A549 (cell line): ENCODE measurements at places on chromosomes 4 and X. TPM values are rescaled to one million over a fixed set of nuclear protein-coding genes. Genes with fewer than 3 reads are reported as not detected.

The GPR173 gene
- not detected in 3 replicates for polyA plus RNA-seq

The ANK2 gene
- 1.0 to 1.5 TPM (median 1.4 TPM) in 3 replicates for polyA plus RNA-seq

The FAM184B gene
- polyA plus RNA-seq = 0.01 to 0.04 TPM in 2 of 3 replicates, not detected in the other

The TMEM255A gene
- 0.03 TPM in 1 of 3 replicates, not detected in the others for polyA plus RNA-seq

The GSPT2 gene
- 7.7 to 9.0 TPM (median 8.4 TPM) in 3 replicates for polyA plus RNA-seq

The BMP3 gene
- not detected in 3 replicates for polyA plus RNA-seq

The CT45A8 gene
- polyA plus RNA-seq = not detected in 3 replicates

The DUSP9 gene
- 1.3 to 1.6 TPM (median 1.3 TPM) in 3 replicates for polyA plus RNA-seq

The CCNB3 gene
- polyA plus RNA-seq = 1.3 to 1.9 TPM (median 1.5 TPM) in 3 replicates

The GC gene
- not detected in 3 replicates for polyA plus RNA-seq

- no peak for DNase-seq
Observed at GRCh38 chr4:56640621-56641493, 40.2 kb downstream of the HOPX start.

- no peak for DNase-seq
Observed at GRCh38 chrX:12467321-12467720, 323.9 kb upstream of the PRPS2 start.

DNA sequence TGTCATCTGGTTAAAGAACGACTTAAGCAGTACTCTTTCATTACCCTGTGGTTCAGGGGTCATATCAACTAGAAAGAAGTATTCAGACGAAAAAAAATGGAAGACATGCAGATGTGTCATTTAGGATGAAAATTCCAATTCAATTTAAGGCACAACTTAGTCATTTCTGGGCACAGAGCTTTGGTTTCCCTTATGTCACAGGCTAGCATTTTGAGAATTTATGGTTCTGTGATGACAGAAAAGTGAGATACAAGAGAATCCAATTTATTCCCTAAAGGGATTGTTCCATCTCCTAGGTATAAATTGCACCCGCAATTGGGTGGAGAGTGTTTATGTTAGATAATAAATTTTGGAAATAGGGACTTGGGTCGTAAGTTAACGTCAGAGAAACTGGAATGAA, 306.6 kb downstream of the STK32B start:
- DNase-seq = no peak

DNA sequence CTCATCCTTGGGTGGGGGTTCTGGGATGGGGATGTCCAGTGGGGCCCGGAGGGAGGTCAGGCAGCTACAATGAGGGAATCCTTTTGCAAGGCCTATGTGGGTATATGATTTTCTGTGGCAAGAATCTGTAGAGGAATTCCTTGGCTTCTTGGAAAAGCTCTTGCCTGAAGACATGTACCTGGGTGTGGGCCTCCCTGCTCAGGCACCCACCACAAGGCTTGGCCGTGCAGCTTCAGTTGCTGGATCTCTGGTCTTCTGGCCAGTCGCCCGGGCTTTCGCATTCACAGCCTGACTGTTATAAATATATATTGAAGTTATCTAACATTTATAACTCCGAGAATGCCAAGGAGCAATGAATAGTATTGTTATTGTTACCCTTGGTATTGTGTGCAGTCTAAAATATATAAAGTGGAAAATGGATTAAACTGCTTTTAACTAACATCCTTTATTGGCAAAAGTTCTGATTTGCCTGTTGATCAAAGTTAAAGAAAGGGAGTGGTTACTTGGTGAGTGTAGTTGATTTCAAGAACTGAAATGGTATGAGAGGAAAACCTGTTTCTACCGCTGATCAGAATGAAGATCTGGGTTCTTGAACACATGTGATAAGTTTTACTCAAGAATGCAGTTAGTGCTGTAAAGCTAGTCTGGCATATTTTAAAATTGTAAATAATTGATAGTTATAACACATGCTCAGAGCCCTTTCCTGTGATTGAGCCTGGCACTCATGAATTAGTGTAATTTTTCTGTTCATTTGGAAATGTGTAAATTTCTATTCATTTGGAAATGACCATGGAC, 36.0 kb downstream of the PTTG2 start:
- DNase-seq = no peak

GRCh38 chrX:44871114-44871645, 1.8 kb upstream of the KDM6A start:
- no peak for DNase-seq

- no peak for DNase-seq
Observed at GRCh38 chrX:152600853-152601633, 36.7 kb upstream of the GABRQ start.

DNA sequence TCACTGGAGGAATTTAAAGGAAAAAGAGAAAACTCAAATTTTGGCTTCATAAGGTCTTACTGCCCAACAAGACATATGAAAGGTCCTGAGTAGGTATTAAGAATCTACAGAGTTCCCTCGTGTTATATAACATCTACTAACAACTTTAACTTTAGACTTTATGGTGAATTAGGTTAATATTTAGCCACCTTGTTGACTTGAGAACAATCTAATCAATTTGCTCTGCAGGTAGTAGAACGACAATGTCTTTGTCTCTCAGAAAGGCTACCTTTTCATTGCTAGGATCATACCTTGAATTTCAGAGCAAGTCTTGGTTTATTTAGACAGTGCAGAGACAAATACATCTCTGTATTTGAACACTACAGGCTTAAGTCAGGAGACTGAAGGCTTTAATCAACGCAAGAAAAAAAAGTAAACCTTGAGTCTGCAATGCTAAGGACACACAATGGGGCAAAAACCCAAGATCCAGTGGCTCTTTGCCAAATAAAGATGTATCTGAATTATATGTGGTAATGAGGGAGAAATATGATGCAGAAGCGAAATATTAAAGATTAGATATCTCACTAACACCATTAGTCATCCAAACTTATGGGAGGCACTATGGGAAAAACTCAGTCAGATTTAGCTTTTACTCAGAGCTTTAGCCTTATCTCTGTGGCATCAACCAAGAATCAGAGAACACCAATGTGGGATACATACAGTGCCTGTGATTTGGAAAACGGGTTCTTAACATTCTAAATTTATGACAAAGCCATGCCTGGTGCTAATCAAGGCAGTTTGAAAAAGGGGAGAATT, 93.6 kb upstream of the FTHL17 start:
- no peak for DNase-seq

- DNase-seq = no peak
Observed at GRCh38 chr4:171582961-171583581, 230.1 kb upstream of the GALNTL6 start.

DNA sequence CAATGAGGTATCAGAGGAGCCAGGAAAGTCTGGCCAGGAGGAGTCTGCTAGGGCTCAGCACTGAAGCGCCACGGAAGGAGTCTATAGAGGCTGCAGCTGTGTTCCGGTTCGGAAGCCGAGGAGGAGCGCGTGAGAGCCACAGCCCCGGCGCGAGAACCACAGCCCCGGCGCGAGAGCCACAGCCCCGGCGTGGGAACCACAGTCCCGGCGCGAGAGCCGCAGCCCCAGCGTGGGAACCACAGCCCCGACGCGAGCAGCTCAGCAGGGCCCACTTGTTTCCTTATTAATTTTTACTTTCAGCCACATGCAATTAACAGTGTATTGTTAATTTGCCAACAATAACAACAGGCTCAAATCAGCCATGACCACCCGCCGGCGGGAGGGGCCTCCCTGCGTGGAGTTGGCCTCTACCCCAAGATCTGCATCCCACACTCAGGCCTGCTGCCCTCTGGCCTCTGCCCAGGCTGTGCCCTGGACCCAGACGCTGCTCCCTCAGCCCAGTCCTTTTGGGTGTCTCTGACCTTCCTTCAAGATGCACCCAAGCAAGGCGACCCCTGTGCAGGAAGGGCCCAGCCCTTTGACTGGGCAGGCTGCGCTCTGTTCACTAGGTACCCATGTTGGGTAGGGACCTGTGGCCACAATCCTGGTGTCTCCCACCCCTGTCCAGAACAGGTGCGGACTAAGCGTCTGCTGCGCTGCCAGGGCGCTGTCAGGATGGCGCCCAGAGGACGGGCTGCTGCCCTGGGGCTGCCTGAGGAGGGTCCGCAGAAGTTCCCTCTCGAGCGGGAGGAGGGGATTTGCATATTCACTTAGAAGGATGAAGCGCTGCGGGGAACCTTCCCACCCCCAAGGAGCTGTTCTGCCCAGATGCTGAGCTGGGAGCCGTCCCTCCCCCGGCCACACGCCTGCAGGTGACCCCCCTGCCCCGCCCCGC, 113.8 kb downstream of the ADRA2C start:
- no peak for DNase-seq

DNA sequence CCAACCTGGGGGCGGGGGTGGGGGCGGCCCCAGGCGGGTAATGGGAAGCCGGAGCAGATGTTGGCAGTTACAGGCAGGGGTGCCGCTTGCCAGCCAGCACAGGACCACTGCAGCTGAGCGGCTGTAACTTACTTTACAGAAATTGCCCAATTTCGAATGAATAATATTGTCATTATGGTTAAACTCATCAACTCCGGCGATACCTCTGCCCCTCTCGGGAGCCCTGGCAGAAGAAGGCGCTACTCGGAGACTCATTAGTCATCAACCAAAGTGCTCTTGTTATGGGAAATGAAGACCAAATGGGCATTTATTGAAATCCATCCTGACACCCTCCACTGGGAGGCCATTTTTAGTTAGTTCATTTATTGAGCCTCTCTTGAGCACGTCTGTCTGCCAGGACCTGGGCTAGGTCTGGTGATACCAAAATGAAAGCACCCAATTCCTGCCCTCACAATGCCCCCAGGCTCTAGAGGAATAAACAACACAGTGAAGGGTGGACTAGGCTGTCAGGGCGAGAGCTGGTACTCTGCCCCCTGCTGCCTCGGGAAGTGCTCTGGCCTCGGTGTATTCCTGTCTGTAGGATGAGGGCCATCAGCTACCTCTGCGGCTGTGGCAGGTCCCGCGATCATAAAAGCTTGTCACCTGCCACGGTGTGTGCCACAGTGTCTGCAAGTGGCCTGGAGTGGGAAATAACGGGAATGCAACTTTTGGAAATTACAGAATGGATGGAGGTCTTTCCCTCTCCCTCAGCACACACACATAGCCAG, 159.1 kb upstream of the PSAPL1 start:
- no peak for DNase-seq

- no peak for DNase-seq
Observed at GRCh38 chr4:81106150-81106549, 75.6 kb downstream of the BMP3 start.

DNA sequence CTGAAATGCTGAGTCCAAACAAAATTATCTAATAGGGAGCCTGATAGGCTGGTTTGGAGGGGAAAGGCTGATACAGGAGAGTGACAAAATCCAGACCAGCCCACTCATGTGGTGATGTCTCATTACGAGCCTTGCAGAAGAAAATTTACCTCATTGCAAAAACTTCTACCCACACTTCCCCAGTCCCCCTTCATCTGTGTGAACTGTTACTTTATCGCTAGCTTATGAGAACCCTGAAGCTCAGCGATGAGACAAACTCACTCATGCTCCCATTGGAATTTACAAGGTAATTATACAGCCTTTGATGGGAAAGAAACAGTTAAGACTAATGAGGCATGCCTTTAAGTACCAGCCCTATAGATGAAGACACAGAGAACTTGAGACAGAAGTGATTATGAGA, 76.1 kb downstream of the ARHGAP6 start:
- no peak for DNase-seq

GRCh38 chrX:132861076-132861475, 97.4 kb downstream of the HS6ST2 start:
- DNase-seq = no peak
